ENCODE measurements at places on chromosomes 16 and 17. TPM values are rescaled to one million over a fixed set of nuclear protein-coding genes. Genes with fewer than 3 reads are reported as not detected.

- no peak for DNase-seq
These were observed 2.1 kb upstream of the SEZ6 start for GRCh38 chr17:29007860-29008455.

GRCh38 chr17:47741109-47741792 lies 8.2 kb downstream of the TBX21 start:
- DNase-seq, result no peak

DNA sequence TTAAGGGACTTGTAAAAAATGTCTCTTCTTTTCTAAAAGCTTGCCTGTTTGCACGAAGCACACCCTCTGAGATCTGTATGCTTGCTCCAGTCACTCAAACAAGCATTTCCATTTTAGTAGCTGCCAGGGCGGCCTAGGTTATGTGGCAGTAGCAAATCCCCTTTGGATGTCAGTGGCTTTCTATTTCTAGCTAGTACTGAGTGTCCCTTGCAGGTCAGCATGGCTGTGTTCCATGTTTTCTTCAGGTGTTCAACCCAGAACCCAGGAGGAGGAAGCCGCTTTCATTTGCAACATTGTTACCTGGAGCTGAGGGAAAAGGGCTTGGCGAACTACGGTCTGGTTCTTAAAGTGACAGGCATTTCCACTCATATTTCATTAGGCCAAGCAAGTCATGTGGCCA lies 36.4 kb downstream of the FOXL1 start:
- DNase-seq, result no peak

WFIKKN1 gene
- 2.0 TPM for total RNA-seq

DNA sequence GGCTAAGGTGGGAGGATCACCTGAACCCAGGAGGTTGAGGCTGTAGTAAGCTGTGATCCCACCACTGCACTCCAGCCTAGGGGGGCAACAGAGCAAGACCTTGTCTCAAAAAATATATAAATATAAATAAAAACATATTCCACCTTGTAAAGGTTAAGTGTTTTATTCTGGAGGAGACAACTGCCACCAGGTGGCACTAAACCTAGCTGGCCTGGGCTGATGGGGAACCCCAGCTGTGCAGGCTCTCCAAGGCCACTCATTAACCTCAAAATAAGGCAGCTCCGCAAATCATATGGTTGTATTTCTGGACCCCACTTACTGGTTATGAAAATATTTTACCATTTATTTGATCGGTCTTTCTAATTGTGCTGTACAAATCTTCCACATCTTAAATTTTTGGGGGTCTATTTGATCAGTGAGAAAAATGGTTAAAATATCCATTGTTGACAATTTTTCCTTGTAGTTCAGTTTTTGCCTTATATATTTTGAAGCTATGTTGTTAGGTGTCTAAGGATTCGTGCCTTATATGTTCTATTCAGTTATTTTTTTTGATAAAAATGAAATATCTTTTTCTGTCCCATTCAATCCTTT lies 8.5 kb upstream of the ICAM2 start:
- DNase-seq, result peak; percentile 54

CRYBA1 gene
- not detected for total RNA-seq

CES5A gene
- not detected for total RNA-seq

GRCh38 chr17:42386777-42387657 lies 1.2 kb downstream of the STAT3 start:
- DNase-seq, result no peak

- DNase-seq, result no peak
These were observed 21.0 kb downstream of the PMM2 start for GRCh38 chr16:8818504-8819270.

All from psoas muscle (tissue), 8 donors.